ENCODE measurements at places on chromosomes 16 and 17.

GRCh38 chr16:15691046-15691445 lies 41.0 kb downstream of the NDE1 start:
- no peak for DNase-seq

- no peak for DNase-seq
These were observed 226.4 kb upstream of the MAF start for GRCh38 chr16:79826732-79827475.

- no peak for DNase-seq
These were observed 92.7 kb downstream of the LITAF start for GRCh38 chr16:11494029-11494428.

DNA sequence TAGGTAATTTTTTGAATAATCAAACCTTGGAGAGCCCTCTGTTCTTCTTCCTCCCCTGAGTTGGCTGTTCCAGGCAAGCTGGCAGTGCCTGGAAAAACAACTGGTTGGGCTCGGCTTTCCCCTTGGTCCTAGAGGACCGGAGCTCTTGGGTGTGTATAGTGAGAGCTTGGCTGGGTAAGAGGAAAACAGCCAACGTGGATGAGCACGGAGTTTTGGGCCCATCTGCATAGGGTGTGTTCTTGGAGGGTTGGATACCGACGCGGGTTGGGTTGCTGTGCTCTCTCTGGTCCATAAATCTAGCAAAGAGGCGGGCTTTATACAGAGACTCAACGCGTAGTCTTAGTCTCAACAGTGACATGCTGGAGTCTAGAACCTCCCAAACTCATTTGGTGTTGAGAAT lies 23.2 kb downstream of the ITGB3 start:
- no peak for DNase-seq

GRCh38 chr17:38584350-38584925 lies 21.3 kb downstream of the SRCIN1 start:
- peak; percentile 52 for DNase-seq

DNA sequence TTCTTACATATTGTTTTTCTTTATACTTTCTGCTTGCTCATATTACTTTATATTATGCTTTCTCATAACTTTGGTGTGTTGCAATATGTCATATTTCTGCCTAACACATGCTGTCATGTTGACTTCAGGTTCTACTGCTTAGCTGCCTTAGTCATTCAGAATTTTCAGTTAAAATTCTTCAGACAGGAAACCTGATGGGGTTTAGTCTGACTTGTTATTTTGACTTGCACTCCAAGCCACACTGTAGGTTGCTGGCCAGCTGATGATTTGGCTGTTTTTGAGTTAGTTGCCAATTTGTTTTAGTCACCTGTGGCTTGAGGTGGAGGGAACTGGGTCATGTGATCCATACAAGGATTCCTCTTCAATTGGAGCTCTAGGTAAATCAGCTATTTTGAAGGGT lies 315.4 kb downstream of the MAP2K6 start:
- DNase-seq, result peak; percentile 6

GRCh38 chr17:9228408-9229159 lies 207.3 kb downstream of the NTN1 start:
- no peak for DNase-seq

DNA sequence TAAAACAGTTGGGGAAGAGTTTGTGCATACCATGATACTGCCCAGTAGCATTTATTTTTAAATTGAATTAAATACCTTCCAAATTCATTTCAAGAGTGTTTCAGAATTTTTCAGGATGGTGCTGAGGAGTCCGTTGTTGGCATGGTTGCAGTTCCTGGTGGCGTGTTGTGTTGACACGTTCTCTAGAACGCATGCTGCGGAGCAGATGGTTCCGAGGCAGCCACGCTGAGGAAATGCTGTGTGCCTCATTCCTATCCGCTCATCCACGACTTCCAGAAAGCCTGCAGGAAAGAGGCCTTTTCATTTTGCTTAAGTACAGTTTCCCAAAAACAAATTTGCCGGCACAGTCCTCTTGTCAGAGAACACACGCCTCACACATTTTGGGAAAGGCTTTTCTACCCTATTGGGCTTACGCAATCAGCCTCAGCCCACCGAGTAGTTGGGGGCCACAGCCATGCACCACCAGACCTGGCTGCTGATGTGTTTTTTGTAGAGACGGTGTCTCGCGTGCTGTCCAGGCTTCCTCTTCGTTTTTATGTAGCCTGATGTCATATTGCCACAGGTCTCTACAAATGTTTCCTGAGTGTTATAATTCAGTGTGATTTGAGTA lies 32.1 kb upstream of the IL17C start:
- no peak for DNase-seq

DNA sequence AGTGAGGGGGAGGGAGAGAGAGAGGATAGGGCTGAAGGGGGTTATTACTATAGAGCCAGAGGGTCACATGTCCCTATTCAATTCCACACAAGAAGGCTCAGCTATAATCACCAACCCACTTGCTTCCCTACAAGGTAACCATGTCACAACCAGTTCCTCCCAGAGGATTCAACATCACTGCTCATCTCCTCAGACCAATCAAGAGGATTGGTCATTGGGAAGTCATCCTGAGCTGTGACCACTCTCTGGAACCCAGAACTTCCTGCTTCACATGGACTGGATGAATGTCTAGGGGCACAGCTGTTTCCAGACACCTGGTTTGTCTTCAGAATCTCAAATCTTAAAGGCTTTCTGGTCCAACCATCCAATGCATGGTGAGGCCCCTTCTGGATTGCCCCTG lies 154.9 kb upstream of the SDK2 start:
- DNase-seq, result no peak

- DNase-seq, result no peak
These were observed at the start of gene CNTNAP1 for GRCh38 chr17:42681976-42682721. Gene CNTNAP1 (plus strand): TSS chr17:42682531. CDS start chr17:42682830, 299 bp downstream.

DNA sequence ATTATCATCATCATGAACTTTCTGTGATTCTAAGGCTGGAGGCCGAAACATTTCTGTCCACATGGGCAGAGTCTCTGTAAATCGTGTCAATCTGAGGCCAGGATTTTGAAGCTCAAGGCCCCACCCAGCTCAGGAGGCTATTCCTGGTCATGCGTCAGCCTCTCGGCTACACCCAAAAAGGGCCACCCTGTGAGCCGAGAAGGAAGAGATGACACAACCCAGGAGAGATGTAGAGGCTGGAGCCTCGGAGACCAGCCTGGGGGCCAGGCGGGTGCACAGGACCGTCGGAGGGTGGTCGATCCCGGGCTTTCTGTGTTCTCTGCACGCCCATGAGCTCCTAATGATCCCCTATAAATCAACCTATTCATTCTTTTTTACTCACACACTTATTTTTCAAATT lies 1.1 kb upstream of the CACNG1 start:
- no peak for DNase-seq

- DNase-seq, result peak; percentile 83
These were observed at the start of gene DHX58 for GRCh38 chr17:42112552-42113176. Gene DHX58 (minus strand): TSS chr17:42112714. CDS start chr17:42111892, 822 bp downstream.

- no peak for DNase-seq
These were observed 15.8 kb downstream of the FA2H start for GRCh38 chr16:74758801-74759200.

GRCh38 chr17:1055751-1056645 lies 59.1 kb downstream of the TIMM22 start:
- no peak for DNase-seq

DNA sequence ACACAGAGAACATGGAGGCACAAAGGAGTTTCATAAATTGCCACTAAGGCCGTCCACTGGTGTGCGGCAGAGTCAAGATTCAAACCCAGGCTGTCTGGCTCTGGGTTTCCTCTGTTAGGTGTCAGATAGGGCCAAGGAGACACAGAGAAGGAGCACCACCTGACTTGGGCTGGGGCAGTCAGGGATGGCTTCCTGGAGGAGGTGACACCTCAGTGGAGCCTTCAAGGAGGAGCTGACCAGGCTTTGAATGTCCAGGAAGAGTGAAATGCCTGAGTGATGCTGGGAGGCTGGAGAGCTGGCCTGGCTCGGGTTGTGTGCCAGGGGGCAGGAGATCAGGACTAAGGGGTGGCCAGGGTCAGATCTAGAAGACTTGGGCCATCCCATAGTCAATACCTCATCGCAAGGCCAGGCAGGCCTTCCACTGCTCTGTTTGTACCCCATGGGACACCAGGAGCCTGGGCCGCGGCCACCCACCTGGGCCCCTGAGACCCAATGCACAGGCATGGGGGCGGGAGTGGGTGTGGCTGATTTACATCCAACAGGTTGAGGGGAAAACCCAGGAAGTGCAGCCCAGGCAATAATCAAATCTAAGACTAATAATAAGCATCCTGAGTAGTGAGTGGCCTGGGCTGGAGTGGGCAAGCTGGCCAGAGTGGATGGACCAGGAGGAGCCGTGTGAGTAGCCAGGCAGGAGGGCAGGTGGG lies 73.7 kb downstream of the USP22 start:
- DNase-seq, result no peak

DNA sequence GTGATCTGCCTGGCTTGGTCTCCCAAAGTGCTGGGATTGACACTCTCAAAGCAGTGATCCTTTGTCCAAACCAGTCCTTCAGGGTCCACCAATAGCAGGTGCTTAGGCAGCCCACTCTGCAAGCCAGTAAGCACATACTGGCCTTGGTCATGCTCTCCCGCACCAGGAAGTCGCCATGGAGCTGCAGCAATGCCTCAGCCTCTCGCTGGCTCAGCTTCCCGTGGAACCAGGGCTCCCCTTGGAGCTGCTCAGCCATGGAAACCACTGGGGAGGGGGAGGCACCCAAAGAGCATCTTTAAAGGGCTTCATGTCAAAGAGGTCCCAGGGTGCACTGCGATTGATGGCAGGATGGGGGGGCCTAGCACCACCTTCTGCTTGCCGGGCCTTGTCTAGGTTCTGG lies 9.6 kb upstream of the UBTF start:
- DNase-seq, result no peak

- no peak for DNase-seq
These were observed 111.0 kb upstream of the TNRC6C start for GRCh38 chr17:77847221-77848085.

DNA sequence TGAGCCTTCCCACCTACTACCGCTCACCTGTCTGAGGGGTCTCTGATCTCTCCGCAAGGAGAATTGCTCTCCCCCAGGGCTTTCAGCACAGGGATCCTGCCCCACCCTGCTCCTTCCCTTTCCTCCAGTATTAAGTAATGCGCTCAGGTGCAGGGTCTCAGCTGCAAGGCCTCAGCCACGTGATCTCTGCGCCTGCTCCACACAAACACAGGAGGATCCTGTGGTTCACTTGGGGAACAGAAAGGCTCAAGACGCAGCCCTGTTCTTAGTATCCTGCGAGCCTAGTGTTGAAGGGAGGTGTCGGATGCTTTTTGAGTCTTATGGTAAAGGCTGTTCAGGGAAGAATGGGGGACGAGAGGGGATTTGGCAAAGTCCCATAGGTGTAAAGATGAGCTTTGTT lies 41.6 kb upstream of the GCSH start:
- DNase-seq, result no peak

- no peak for DNase-seq
These were observed 10.6 kb upstream of the NUP85 start for GRCh38 chr17:75194879-75195278.

DNA sequence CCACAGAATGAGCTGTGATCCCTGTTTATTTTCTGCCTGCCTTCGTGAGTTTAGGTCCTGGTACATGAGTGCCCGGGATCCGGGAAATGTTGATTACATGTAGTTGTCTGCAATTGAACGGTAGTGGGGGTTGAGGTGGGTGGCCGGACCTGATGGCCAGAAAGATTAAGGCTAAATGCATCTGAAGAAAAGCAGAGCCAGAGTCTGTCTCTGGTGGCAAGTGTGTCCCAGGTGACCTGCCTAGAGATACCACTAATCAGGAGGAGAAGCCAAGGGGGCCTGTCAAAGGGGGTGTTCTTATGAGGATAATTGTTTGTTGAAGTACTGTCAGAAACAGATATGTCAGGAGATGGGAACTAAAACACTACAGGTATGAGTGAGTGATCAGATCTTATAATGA lies 154.0 kb upstream of the ASIC2 start:
- DNase-seq, result no peak

DNA sequence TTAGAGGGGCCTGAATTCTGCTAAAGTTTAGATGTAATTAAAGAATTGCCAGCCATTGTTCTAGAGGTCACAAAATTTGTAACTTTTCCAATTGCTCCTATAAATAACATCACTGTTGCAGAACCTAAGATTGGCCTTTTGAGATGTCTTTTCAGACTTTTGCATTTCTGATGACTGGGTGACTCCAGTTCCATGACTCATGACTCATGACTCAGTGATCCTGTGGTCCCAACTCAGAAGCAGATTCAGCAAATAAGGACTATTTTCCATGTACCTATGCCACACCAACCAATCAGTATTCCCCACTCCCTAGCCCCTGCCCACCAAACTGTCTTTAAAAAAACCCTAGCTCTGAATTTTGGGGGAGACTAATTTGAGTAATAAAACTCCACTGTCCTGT lies 740.9 kb downstream of the CDH8 start:
- no peak for DNase-seq

DNA sequence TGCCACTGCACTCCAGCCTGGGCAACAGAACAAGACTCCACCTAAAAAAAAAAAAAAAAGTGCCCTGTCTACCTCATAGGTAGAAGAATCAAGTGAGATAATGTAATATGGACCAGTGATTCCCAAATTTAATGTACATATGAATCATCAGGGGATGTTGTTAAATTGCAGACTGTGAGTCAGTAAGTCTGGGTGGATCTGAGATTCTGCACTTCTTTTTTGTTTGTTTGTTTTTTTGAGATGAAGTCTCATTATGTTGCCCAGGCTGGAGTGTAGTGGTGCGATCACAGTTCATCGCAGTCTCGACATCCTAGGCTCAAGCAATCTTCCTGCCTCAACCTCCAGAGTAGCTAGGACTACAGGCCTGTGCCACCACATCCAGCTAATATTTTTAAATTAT lies 31.6 kb downstream of the HOXB1 start:
- DNase-seq, result no peak

GRCh38 chr16:51150165-51150887 lies 744 bp downstream of the SALL1 start:
- no peak for DNase-seq

DNA sequence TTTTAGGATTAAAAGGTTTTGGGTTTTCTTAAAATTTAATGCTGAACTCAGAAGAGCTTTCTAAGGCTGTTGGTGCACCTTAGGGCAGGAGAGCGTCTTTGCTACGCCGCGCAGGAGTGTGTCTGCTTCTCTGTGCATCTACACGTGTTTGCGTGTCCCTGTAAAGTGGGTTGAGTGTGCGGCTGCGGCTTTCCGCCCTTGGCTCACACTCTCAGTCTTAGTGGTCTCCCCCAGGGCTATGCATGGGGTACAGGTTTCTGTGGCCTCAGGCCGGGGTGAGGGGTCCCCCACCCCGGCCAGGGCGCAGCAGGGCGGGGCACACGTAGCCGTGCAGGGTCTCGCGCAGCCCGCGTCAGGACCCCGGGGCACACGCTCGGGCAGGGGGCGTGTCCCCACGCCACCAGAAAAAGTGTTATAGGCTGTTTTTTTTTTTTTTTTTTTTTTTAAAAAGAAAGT lies 727 bp upstream of the TENT4B start:
- peak; percentile 83 for DNase-seq

GRCh38 chr16:67969254-67970039 lies 1.0 kb upstream of the SLC12A4 start:
- DNase-seq, result no peak

- DNase-seq, result no peak
These were observed 773 bp downstream of the NTN3 start for GRCh38 chr16:2471653-2472487.
